ENCODE measurements at places on chromosomes 7 and 10.

DNA sequence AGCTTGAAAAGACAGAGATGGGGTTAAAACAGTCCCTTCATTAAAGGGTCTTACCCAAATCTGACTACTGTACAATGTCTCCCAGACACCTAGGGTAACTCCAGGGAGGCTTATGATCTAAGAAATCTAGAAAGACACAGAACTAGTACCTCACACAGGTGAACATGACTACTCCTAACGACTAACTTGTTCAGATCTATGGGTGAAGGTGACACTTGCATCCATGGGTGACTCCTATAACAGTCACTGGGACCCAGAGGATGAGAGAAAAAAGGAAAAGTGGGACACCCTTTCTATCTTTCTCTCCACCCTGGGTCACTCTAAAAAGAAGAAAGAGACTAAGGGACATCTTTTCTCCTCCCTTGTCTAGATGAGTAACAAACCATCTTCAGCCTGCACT is 19.2 kb downstream of the AKR1C8 start:
- no peak for DNase-seq

DNA sequence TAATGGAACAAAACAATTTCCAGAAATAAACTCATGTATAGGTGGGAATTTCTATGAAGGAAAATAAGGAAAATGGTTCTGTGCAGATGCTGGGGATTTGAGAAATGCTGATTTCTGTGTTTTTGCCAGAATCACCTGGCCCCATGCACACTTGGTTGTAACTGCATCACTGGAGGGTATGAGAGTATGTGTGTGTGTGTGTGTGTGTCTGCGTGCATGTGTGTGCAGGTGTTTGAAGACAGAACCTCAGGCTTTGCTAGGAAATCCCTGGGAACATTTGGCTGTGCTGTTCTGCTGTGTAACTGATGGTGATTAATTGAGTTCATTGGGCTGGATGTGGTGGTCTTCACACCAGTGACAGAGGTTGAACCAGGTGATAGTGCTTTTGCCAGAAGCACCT is 141.6 kb downstream of the CAMK1D start:
- DNase-seq: no peak

GRCh38 chr10:20922033-20922432 is 24.9 kb upstream of the NEBL start:
- DNase-seq: no peak

GRCh38 chr10:116466715-116467422 is 39.2 kb downstream of the PNLIPRP3 start:
- no peak for DNase-seq

DNA sequence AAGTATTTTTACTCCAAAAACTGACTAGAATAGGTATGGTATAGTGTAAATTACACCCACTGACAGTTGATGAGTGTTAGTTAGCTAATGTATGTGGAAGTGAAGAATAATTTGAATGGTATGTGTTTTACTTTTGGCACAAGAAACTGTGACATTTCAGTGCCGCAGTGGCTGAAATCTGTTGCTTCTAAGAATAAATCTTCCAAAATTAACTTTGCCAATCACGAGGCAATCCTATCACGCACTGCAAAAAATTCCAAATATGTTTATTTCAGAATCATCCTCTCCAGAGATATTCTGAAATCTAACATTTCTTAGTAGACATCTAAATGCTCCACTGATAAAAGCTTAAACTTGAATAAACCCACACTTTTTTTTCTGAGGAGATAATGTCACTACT is 61.2 kb downstream of the PCLO start:
- no peak for DNase-seq

- no peak for DNase-seq
Measured at GRCh38 chr7:100446040-100446439, 9.7 kb upstream of the PPP1R35 start.

GRCh38 chr7:9488555-9488954 is 1055.1 kb downstream of the NXPH1 start:
- peak; percentile 77 for DNase-seq

DNA sequence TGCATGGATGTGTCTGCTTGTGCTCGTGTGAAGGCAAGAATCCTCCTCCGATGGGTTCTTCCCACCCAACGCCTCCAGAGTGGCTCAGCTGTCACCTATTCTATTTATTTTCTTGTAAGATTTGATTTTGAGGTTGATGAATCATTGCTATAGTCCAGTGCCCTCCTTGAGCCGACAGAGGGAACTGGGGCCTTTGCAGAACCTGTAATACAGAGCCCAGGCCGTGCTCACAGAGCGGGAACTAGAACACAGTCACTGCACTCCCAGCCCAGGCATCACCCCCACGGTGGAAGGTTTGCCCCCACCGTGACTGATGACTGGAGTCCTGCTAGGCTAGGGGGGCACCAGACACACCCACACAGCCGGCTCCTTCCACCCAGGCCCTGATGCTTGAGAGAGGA is 2.0 kb downstream of the RARRES2 start:
- DNase-seq: no peak

DNA sequence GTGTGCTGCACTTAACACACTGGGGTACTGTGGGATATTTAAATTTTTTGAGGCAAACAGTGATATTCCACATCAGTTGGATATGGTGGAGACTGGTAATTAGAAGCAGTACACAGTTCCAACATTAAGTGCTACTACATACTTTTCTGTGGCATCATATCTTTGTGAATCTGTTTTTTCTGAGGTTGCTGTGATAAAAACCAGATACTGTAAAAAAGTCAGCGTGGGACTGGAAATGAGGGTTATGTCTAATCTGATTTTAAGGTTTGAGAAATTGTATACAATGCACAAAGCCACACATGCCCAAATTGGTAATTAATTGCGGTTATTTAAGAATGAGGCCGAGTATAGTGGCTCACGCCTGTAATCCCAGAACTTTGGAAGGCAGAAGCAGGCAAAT is 41.2 kb downstream of the TBC1D12 start:
- DNase-seq: no peak

DNA sequence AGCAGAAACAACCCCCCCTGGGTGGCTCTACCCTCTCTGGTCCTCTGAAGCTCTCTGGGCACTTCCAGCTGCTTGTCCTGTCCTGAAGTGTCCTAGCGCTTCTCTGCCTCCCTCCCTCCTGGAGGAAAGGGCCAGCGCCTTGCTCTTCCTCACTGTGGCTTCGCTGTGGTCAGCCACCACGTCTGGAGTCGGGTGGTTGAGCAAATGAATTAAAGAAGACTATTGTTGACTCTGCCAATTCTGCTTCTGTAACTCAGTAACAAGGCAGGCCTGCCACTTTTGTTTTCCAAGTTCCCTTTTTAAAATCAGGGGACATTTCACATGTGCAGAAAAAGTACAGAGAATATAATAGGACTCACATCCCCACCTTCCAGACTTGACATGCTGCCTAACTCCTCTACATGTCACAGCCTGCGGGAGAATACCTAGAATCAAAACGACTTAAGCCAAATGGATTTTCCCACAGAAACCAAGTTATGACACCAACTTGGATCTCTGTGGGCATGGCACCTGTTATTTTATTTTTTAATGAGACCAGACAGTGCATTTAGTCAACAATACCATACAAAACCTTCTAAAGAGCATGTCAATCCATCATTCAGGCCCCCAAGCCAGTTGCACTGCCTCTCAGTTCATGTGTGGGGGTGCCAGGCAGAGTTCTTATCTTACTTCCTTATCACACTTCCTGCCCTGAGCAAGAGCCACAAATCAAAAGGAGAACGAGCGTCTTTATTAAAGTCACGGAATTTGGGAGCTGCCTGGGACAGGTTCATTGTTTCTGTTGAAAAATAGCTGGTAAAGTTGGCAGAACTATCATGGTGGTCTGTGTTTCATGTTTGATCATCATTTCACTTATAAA is 6.8 kb downstream of the FFAR4 start:
- DNase-seq: no peak

GRCh38 chr10:91049296-91049987 is 128.6 kb upstream of the ANKRD1 start:
- DNase-seq: no peak

DNA sequence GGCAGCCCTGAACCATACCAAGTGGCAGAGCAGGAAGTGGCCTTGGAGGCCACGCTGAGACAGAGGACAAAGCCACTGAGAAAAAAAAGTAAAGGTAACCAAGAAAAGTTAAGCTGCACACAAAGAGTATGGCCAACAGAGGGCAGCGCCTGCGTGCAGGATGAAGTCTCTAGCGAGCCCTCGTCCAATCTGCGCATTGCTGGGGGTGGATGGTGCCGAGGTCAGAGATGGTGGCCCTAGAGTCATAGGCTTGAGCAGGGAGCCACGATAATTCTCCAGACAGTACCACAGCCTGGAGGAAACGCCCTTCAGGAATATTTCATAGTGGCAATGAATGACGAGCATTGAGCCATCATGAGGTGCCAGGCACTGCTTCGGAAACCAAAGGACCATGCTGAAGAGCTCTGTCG is 9.7 kb downstream of the ATP6V0E2 start:
- peak; percentile 48 for DNase-seq

DNA sequence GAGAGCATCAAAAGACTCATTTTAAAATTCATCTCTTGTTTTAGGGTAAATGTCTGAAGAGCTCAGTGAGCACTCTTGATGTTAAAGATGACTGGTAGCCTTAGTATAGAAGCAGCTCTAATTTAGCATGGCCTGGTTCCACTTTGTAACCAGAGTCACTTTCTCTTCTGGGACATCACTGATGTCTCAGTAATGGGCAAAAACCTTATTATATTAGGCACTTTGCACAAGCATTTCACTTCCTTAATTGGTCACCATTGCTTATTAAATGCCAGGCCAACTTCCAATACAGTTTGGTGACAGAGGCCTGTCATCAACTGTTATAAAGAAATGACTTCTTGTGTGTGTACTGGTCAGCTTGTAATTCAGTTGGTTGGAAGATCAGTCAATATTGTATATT is 53.0 kb downstream of the STEAP1B start:
- DNase-seq: no peak

- no peak for DNase-seq
Measured at GRCh38 chr7:119647286-119647685, 625.7 kb upstream of the KCND2 start.

DNA sequence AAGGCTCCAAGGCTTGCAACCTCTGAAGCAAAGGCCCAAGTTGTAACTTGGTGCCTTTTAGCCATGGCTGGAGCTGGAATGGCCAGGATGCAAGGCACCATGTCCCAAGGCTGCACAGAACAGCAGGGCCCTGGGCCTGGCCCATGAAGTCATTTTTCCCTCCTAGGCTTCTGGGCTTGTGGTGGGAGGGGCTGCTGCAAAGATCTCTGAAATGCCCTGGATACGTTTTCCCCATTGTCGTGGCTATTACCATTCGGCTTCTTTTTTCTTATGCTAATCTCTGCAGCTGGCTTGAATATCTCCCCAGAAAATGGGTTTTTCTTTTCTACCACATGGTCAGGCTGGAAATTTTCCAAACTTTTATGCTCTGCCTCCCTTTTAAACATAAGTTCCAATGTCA is 234.2 kb downstream of the CDK14 start:
- DNase-seq: no peak

GRCh38 chr10:94098896-94099295 is 105.2 kb downstream of the PLCE1 start:
- DNase-seq: no peak

DNA sequence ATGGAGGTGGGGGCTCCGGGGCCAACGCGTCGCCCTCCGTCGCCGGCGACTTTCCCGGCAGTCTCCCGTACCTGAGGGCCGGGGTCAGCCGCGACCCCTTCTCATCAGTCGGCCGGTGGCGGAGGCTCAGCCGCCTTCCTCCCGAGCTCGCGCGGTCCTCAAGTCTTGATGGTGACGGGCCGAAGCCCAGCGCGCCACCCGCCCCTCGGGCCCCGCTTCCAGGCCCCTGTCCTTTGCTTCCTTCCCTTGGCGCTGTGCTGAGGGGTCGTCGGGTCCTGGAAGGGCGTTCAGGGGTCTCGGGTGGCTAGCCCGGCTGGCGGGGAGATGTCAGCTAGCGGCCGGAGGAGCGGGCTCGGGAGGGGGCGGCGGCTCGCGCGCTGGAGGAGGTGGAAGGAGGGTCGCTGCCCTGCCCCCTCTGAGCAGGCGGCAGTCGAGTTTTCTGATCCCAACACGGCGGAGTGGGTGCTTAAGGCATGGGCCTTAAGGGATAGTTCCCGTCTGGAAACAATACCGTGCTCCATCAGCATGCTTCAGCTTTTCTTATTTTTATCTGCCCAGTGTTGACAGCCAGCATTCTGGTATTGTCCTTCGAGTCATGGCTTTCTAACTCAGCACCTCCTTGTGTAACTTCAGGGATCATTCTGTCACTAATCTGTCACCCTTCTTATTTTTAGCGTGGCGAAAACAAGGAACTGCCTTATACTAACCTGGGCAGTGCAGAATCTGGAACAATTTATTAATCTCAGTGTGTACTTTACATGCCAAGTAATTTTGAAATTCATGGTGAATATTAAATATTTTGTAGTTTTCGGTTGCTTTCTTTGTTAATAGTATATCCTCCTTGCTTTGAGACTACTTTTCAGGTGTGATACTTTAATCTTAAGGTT is 748 bp downstream of the PHTF2 start:
- peak; percentile 4 for DNase-seq

GRCh38 chr7:128796327-128796726 is 4.6 kb downstream of the CCDC136 start:
- no peak for DNase-seq

DNA sequence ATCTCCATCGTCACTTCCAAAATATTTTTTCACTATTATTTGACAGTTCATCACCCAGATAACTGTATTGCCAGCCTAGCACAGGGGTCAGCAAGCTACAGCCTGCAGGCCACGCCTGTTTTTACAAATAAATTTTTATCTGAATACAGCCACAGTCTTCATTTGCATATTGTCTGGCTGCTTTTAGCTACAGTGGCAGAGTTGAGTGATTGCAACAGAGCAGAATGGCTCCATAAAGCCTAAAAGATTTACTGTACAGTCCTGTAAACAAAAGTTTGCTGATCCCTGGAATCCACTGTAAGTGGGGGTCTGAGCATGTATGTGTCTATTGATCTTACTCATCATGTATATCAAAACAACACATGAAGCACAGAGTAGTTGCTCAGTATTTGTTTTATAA is 45.9 kb upstream of the GNAI1 start:
- DNase-seq: no peak

GRCh38 chr7:16563281-16564022 is 36.8 kb downstream of the LRRC72 start:
- no peak for DNase-seq

DNA sequence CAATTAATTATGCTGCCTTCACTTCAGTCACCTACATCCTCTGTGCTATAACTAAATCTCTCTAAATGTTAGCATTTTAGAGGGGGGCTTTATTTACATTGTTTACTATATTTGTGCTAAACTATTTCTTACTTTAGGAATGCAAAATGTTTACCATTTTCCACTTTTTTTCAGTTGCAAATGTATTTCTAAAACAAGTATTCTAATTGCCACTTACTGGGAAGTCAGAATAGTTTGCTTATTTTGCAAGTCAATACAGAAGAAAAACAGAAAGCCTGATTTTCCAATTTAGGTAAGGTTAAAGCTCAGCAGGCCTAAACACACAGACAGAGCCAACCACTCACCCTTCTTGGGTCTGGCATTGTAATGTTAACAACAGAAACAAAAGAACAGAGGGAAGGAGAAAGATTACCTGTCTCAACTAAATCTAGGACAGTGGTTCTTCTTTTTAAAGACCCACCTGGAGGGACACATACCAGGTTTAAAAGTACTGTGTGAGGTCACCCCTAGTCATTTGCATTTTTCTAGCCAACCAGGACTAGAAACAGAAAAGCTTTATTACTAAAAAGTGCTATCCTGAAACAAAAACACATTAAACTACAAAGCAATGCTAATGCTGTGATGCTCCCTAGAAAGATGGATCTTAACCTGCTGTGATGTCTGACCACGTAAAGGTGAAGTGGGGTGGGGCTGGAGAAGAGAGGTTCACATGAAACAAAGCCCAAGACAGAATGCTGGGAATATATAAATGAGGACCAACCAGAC is 178.2 kb downstream of the SLC25A13 start:
- no peak for DNase-seq
